Stimulated activated CD8-positive, alpha-beta memory T cell treated with anti-CD3 and anti-CD28 coated beads, Interleukin-4, amount 100 ng/mL, for 48 hours (primary cell): ENCODE measurements at places on chromosomes 2 and 18.

DNA sequence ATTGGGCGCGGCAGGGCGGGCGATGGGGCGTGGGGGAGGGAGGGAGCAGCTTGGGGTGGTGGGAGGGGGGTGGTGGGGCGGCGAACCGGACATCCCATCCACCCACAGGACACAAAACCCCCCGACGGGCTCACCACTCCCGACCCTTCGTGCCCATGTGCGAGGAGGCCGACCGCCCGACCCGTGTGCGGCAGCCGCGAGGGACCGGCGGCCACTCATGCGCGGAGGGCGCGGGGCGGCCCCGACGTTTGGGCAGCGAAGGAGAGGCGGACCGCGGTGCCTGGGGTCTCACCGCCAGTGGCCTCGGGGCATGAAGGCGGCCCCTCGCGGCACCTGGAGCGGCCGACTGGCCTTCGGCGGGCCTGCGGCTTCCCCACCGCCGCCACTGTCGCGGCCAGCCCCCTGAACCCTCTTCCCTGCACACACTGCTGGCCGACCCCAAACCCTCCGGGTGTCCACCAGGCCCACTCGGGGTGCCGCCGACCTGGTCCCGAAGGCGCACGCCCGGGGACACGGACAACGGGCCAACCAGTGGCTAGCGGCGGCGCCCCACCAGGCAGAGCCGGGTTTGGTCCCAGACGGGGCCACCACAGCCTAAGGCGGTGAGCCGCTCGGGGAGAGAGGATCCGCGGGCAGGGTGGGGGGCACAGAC lies 94.6 kb upstream of the ANKRD30BL start:
- DNase-seq = no peak

GRCh38 chr2:65511306-65511705 lies 78.9 kb upstream of the SPRED2 start:
- no peak for DNase-seq

DNA sequence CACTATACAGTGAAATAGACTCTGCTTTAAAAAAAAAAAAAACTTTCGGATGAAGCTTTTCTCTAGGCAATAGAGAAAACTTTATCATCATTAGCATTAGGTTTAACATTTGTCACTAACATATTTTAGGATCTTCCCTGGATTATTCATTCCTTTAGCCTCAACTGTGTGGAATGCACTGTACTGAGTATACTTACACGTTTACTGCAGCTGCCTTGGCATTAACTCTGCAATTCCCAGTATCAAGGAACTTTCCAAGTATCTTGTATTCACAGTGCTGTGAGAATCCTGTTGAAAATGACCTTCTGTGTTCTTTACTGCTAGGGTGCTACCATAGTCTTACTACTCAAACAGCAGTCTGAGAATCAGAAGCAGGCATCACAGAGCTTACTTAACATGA lies 328.2 kb upstream of the COL3A1 start:
- no peak for DNase-seq

DNA sequence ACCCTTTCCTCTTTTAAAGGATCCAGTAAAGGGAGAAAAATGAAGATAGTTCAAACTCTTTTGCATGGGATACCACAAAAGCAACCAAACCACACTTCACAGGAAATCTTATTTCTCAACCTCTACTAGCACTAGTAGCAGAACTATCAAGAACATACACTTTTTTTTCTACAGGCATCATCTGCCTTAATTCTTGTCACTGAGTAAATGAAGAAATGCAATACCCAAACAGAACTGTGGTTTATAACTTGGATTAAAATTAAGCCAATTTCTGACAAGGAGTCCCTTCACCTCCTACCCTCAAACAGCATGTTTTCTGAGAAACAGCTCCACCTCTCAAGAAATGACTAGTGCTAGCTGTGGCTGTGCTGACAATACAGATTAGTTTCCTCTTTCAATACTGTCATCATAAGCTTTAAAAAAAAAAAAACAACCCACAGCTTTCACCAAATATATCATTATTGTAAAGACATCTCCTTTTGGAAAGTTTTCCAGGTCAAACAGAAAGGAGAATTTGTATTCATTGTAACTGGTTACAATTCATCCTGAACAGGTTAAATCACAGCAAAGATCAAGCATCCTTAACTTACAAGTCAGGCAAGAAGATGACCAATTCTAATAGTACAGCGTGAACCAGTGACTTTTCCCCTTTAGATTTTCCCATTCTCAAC lies 44.4 kb downstream of the PTPN2 start:
- peak; percentile 56 for DNase-seq

- DNase-seq = no peak
Observed at GRCh38 chr18:23682472-23682871, 6.8 kb upstream of the LAMA3 start.

DNA sequence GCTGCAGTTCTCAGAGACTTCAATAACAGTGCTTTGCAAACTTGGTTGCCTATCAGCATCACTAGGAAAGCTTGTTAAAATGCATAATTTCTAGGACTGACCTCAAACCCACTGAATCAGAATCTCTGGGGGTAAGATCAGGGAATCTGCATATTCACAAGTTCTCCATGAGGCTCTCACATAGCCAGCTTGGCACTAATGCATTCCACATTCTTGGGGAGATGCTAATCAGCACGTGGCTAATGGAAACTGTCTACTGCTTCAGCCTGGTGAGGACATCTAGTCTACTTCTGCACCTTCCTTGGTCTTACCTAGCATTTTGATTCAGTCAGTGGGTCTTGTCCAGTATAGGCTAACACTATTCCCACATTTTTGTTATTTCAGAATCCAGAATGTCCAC lies 56.3 kb downstream of the RBKS start:
- DNase-seq = no peak

GRCh38 chr2:103025056-103025455 lies 263.2 kb downstream of the TMEM182 start:
- no peak for DNase-seq

DNA sequence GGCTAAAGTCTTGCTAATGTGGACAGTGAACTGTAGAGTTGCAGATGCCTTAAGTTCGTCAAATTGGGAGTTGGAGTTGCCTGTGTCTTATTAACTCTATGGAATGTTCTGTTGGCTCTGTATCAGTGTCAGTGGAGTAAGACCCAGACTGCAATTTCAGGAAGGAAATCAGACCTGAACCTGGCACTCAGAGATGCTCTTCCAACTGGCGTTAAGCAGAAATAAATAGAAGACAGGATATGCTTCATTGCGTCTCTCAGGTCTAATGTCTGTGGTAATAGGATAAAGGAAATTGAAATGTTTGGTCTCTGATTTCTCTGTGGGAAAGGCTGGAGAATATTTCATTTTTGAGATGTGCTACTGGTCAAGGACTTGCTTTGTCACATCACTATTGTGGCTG lies 846.7 kb upstream of the ID2 start:
- DNase-seq = no peak

GRCh38 chr2:152099367-152100050 lies 665 bp upstream of the CACNB4 start:
- no peak for DNase-seq

DNA sequence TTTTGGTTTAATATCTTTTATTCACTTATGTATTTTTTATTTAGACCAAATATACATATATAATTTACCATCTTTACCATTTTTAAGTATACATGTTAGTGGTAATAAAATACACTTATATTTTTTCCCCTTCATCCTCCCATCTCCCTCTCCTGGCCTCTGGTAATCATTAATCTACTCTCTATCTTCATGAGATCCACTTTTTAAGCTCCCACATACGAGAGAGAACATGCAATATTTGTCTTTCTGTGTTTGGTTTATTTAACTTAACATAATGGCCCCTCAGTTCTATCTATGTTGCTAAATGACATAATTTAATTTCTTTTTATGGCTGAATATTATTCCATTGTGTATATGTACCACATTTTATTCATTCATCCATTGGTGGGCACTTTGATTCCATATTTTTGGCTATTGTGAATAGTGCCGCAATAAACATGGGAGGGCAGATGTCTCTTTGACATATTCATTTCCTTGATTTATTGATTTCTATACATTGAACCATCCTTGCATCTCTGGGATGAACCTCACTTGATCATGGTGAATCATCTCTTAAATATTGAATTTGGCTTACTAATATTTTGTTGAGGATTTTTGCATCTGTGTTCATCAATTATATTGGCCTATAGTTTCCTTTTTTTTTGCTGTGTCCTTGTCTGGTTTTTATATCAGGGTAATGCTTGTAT lies 41.5 kb upstream of the MEP1B start:
- DNase-seq = no peak

DNA sequence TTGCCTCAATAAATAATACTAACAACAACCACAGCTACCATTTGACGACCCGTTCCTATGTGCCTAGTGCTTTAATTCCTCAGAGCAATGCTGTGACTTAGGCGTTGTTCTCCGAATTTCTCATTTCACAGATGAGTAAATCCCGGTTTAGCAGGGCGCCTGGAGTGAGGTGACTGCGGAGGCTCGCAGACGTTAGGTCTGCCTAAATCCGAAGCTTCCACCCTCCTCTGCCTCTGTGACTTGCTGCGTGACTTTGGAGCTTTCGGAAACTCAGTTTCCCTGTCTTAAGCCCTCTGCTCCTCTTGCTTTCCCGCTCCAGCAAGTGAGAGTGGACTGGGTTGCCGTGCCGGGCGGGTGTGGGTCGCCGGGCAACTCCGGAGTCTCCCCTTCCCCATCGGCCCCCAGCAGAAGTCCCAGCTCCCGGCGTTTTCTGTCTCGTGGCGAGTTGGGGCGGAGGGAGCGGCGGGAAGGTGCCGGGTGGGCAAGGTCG lies 711 bp upstream of the ATOH8 start:
- peak; percentile 31 for DNase-seq

GRCh38 chr2:239772721-239773120 lies 252.4 kb downstream of the NDUFA10 start:
- no peak for DNase-seq

DNA sequence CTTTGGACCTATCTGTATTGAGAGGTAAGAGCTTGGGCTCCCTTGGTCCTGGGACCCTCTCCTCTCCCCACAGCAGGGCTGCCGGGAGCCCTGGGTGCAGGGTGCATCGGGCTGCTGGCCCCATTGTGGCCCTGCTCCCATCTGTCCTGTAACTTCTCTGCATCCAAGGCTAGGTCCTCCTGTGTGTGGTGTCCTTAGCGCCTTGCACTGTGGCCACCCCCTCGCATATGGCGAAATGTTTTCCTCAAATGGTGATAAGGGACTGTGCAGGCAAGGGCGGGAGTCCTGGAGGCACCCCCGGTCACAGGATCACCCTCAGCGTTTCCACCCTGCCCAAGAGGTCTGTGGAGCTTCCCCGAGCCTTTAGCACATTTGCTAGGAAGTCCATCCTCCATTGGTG lies 208.2 kb downstream of the SH3RF3 start:
- no peak for DNase-seq

GRCh38 chr2:53739032-53739431 lies 28.6 kb upstream of the CHAC2 start:
- no peak for DNase-seq

DNA sequence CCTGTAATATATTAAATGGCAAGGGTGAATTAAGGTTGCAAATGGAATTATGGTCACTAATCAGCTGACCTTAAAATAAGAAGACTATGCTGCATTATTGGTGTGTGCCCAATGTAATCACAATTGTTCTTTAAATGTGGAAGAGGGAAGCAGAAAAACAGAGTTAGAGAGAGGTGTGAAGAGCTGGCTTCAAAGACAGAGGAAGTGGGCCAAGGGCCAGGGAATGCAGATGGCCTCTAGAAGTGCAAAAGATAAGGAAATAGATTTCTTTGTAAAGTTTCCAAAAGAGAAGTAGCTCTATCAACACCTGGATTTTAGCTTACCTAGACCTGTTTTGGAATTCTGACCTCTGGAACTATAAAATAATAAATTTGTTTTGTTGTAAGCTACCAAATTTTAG lies 276.0 kb downstream of the LRRTM1 start:
- no peak for DNase-seq

GRCh38 chr2:239276851-239277250 lies 124.0 kb downstream of the HDAC4 start:
- no peak for DNase-seq

- no peak for DNase-seq
Observed at GRCh38 chr2:217800433-217801114, 202.2 kb downstream of the TNS1 start.

GRCh38 chr18:50879302-50880118 lies 592 bp downstream of the ME2 start:
- peak; percentile 52 for DNase-seq

- no peak for DNase-seq
Observed at GRCh38 chr2:479490-480176, 191.7 kb upstream of the ALKAL2 start.

- DNase-seq = no peak
Observed at GRCh38 chr18:910247-910646, 5.6 kb downstream of the ADCYAP1 start.

GRCh38 chr2:119672161-119672862 lies 6.7 kb upstream of the TMEM177 start:
- no peak for DNase-seq

GRCh38 chr2:99609851-99610381 lies 120.1 kb upstream of the REV1 start:
- no peak for DNase-seq

DNA sequence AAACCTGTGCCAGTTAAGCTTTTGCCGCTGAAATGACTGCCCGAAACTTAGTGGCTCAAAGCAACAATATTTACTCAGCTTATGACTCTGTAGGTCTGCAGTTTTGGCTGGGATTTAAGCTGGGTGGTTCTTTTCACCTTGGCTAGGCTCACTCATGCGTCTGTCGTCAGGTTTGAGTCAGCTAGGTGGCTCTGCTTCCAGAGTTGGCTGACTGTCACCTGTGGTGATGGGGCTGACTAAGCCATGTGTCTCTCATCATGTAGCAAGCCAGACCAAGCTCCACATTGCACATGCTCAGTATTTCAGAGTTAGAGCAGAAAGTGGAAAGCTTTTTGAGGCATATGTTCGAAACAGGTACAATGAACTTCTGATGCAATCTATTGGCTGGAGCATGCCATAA lies 354.8 kb downstream of the MEIS1 start:
- DNase-seq = no peak

GRCh38 chr2:126446106-126446695 lies 209.8 kb upstream of the GYPC start:
- DNase-seq = no peak

GRCh38 chr2:224046752-224047151 lies 7.7 kb upstream of the SERPINE2 start:
- DNase-seq = no peak

- DNase-seq = no peak
Observed at GRCh38 chr2:37604716-37605115, 66.7 kb downstream of the CDC42EP3 start.
